ENCODE measurements at places on chromosomes 2 and 18.

GRCh38 chr2:162212366-162212765 lies 30.9 kb downstream of the FAP start:
- no peak for DNase-seq

GRCh38 chr2:16709769-16710168 lies 44.1 kb upstream of the CYRIA start:
- no peak for DNase-seq

DNA sequence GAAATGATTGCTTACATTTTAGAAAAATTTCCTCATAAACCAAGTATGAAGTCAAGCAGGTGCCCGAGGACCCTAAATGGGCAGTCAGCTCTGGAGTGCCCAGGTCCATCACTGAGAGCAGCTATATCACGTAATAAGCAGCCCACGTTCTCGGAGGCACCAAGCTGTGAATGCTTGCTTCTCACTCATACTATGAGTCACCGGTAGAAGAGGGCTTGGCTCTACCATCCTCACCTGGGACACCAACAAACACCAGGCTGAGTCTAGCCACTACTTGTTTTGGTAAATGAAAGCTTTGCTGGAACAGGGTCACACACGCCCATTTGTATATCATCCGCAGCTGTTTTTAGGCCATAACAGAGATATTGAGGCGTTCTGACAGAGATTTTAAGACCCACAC lies 207.5 kb downstream of the SEPTIN10 start:
- DNase-seq, result no peak

DNA sequence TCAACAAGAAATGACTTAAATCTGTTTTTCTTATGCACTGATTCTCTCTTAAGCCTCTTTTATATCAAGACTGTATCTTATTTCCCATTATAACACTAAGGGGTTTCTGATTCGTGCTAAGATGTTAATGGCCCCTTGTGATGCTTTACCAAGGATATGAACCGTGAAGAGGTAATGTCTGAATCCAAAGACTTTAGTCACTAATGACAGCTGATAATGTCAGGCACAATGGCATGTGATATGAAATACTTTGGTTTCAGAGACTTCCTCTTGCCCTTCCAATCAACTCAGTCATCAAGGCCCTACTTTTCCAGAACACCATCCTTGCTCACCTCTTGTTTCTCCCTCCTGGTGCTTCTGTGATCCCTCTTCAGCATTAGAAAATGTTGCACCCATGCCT lies 262.8 kb downstream of the KCNE4 start:
- no peak for DNase-seq

DNA sequence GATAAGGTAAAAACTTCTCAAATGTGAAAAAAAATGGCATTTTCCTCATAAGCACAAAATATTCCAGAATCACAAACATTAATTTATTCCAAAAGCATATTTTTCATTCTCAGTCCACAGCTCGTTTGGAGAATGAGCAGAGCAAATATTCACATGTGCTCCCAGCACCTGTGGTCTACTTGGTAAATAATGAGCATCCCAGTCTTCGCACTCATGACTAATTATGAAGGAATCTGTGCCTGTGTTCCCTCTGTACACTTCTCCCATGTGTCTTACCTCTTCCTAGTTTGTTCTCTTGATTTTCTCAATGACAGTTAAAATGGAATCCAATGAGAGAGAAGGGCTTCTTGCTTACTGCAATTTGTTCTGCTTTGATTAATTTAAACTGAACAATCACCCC lies 671.0 kb upstream of the SOX11 start:
- DNase-seq, result no peak

DNA sequence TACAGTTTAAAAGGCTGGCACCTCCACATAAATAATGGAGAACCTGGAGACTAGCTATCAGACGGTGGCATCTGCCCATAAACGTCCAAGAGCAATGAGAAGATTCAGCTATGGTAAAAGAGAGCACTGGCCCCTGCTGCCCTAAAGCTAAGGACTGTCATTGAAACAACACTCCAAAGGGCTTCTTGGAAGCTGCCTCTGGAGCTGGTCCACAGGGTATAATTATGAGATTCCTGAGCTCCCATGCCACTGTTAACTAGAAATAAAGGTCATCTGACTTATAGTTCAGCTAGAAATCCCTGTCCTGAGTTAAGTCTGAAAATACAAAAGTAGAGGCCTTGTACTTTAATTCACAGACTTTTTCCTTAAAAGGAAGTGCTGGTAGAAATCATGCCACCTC lies 39.9 kb upstream of the RBMS1 start:
- no peak for DNase-seq

DNA sequence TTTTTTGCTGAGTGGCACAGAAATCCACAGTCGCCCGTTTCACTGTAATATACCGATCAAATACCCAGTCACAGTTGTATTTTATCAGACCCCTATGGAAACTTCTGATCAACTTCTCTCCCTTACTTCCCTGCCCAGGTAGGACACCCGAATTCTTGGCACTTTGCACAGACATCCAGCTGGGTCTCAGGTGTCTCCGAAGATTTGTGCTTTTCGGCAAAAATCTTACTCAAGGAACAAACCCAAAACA lies 596 bp downstream of the MREG start:
- DNase-seq, result no peak

DNA sequence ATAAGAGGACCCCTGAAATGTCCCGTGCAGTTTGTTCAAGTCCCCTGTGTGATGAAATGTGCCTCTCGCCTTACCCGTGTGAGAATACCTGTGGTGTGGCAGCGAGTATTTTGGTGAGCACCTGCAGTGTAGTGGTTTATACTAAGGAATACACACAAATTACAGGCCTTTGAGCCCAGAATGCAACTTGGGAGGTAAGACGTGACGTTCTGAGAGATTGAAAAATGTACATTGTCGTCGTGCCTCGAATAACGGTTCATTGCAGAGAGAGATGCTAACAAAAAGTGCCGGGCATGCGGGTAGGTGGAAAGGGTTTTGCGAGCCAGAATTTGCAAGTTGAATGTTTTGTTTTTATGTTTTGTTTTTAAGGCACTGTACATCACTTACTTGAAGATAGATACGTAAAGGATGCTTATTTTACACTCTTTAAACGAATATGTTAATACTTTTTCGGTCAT lies 867 bp downstream of the RBBP8 start:
- DNase-seq, result no peak

GRCh38 chr2:137959166-137959565 lies 5.1 kb upstream of the HNMT start:
- DNase-seq, result no peak

- no peak for DNase-seq
Measured at GRCh38 chr18:4084382-4084900, 370.7 kb downstream of the DLGAP1 start.

GRCh38 chr2:222819722-222820333 lies 41.0 kb upstream of the ACSL3 start:
- DNase-seq, result no peak

- no peak for DNase-seq
Measured at GRCh38 chr2:163658556-163658955, 77.3 kb downstream of the FIGN start.

All from amniotic stem cell (primary cell).